ENCODE measurements at places on chromosomes 1 and 21. TPM values are rescaled to one million over a fixed set of nuclear protein-coding genes. Genes with fewer than 3 reads are reported as not detected.

DVL1 gene
- 55.0 TPM for total RNA-seq

ERICH3 gene
- total RNA-seq, result 0.50 TPM

ADAR gene
- 154 TPM for total RNA-seq

CLEC20A gene
- total RNA-seq, result 0.47 TPM

DNA sequence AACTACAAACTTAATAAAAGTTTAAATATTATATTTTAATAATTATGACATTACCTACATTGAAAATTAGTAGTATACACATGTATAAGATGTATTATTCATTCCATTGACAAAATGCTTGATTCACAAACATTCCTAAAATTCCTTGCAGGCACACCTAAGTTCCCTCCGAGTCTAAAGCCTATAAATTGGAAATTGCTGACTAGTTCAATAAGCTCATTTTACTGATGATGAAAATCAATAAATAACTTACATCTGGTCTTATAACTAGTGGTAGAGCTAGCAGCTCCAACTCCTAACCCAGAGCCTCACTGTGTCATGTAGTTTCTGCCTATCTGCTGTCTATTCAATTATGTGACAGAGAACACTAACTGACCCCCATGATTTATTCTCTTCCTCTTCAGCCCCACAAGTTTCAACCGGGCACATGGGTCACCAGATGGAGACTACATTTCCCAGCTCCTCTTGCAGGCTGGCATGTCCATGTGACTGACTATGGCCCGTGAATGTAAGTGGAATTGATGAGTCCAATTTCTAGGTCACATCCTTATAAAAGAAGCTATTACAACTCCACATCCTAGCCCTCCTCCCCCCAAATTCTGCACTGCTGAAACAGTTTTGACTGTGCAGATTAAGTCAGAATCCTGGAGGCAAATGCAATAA is 29.6 kb upstream of the LRRC8D start:
- no peaks in the 10 kb centered on the region for H3K4me1 ChIP-seq
- no peaks in the 10 kb centered on the region for H3K27me3 ChIP-seq
- H3K36me3 ChIP-seq, result no peaks in the 10 kb centered on the region
- no peak overlapping the region for H3K27ac ChIP-seq
- H3K4me3 ChIP-seq, result no peak overlapping the region
- DNase-seq, result no peak

DNA sequence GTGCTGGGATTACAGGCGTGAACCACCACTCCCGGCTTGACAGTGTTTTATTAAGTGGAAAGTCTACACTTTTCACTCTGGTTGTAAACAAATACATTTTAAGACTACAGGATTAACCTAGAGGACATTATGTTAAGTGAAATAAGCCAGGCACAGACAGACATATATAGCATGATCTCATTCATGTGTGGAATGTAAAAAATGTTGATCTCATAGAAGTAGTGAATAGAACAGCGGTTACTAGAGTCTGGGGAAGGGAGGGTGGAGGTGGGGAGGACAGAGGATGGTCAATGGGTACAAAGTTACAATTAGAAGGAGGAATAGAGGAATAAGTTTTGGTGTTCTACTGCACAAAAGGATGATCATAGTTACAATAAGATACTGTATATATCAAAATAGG is 16.9 kb downstream of the CTH start:
- H3K27ac ChIP-seq, result no peak overlapping the region
- no peaks in the 10 kb centered on the region for H3K4me1 ChIP-seq
- no peak for DNase-seq
- peaks cover 2% of the 10 kb centered on the region for H3K36me3 ChIP-seq
- H3K27me3 ChIP-seq, result no peaks in the 10 kb centered on the region

DNA sequence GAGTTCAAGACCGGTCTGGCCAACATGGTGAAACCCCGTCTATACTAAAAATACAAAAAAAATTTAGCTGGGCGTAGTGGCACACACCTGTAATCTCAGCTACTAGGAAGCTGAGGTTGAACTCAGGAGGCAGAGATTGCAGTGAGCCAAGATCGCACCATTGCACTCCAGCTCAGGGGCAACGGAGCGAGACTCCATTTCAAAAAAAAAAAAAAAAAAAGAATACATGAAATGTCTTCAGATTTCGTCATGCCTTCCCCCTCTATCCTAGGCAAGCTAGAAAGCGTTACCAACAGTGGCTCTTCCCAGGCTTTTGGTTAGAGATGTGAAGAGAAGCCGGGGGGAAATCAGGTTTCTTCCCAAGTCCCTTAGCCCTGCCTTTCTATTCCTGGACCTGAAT is 3.6 kb downstream of the TFF1 start:
- no peak for DNase-seq
- no peak overlapping the region for H3K4me3 ChIP-seq
- H3K27me3 ChIP-seq, result no peaks in the 10 kb centered on the region
- H3K27ac ChIP-seq, result no peak overlapping the region
- H3K4me1 ChIP-seq, result no peaks in the 10 kb centered on the region
- no peaks in the 10 kb centered on the region for H3K36me3 ChIP-seq

DNA sequence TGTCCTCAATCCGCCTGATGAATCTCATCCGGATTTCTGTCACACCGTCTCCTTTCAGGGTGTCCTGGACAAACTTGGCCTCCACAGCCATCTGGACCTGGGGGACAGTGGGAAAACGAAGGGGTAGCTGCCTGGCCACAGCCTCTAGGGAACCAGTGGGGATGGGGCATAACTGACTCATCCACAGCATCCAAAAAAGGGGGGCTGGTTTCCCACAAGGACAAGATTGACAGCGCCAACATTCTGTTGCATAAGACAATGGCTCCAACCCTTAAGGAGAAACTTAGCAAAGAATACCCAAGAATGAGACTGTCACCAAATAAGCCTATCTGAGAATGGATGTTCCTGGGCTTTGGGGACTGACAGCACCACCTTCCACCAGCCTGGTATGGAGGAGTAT is 12.1 kb downstream of the TRAPPC3 start:
- no peaks in the 10 kb centered on the region for H3K36me3 ChIP-seq
- H3K4me1 ChIP-seq, result peaks cover 6% of the 10 kb centered on the region
- DNase-seq, result no peak
- H3K27ac ChIP-seq, result no peak overlapping the region
- no peaks in the 10 kb centered on the region for H3K27me3 ChIP-seq

DNA sequence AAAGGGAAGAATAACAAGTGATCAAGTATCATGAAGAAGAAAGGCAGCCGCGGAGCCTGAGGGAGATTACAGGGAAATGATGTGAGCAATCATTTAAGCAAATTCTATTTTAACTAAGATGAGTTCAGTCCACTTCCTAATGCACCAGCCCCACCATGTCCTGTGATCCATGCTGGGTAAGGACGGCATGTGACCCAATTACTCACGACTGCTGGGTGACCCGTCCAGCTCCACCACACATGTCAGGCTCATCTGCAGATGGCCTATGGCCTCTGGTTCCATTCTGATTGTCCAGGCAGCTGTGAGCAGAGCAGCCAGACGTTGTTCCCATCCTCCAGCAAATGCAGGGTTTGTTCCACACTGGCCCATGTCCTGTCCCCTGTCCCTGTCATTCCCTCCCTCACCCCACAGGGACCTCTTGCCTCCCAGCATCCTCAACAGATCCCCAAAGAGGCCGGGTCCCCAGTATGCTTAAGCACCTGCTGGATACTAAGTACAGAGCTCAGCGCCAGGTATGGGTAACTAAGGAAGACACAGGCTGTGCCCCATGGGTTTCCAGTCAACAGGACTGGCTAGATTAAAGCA is 87.9 kb downstream of the MATN1 start:
- H3K36me3 ChIP-seq, result no peaks in the 10 kb centered on the region
- H3K4me3 ChIP-seq, result no peak overlapping the region
- peak; percentile 24 for DNase-seq
- H3K27me3 ChIP-seq, result peaks cover 2% of the 10 kb centered on the region

- no peaks in the 10 kb centered on the region for H3K36me3 ChIP-seq
- H3K4me3 ChIP-seq, result no peak overlapping the region
- no peak overlapping the region for H3K27ac ChIP-seq
- peaks cover 4% of the 10 kb centered on the region for H3K27me3 ChIP-seq
- no peak for DNase-seq
These were observed 6.5 kb downstream of the KCNN3 start for GRCh38 chr1:154863315-154864174.

- H3K4me3 ChIP-seq, result no peak overlapping the region
- no peaks in the 10 kb centered on the region for H3K27me3 ChIP-seq
- no peaks in the 10 kb centered on the region for H3K4me1 ChIP-seq
- no peak overlapping the region for H3K27ac ChIP-seq
These were observed 155.3 kb downstream of the HHIPL2 start for GRCh38 chr1:222392556-222392955.

- H3K27me3 ChIP-seq, result no peaks in the 10 kb centered on the region
- H3K36me3 ChIP-seq, result no peaks in the 10 kb centered on the region
- H3K4me1 ChIP-seq, result no peaks in the 10 kb centered on the region
These were observed 1125.4 kb upstream of the TMPRSS15 start for GRCh38 chr21:19529031-19529430.

GRCh38 chr1:22930240-22930912 is 42.3 kb downstream of the LACTBL1 start:
- no peak overlapping the region for H3K4me3 ChIP-seq
- H3K4me1 ChIP-seq, result no peaks in the 10 kb centered on the region
- peak; percentile 42 for DNase-seq

DNA sequence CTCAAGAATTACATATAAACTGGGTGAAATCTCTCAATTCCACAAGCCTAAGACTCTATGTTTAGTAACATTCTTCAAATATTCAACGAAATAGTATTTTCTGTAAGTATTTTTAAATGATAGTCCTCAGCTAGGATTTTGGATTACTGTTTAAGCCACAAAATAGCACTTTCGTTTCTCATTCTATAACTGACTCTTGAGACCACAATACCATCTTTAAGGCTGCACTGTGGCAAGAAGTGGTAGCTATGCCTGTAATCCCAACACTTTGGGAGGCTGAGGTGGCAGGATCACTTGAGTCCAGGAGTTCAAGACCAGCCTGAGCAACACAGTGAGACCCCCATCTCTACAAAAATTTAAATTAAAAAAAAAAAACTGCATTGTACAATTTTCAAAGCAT is 126.7 kb downstream of the CDC42BPA start:
- H3K4me1 ChIP-seq, result no peaks in the 10 kb centered on the region
- DNase-seq, result no peak
- no peak overlapping the region for H3K27ac ChIP-seq
- peaks cover 2% of the 10 kb centered on the region for H3K36me3 ChIP-seq

GRCh38 chr1:23456226-23456625 is 27.8 kb downstream of the ASAP3 start:
- no peak overlapping the region for H3K4me3 ChIP-seq
- H3K4me1 ChIP-seq, result no peaks in the 10 kb centered on the region
- peaks cover 5% of the 10 kb centered on the region for H3K36me3 ChIP-seq

DNA sequence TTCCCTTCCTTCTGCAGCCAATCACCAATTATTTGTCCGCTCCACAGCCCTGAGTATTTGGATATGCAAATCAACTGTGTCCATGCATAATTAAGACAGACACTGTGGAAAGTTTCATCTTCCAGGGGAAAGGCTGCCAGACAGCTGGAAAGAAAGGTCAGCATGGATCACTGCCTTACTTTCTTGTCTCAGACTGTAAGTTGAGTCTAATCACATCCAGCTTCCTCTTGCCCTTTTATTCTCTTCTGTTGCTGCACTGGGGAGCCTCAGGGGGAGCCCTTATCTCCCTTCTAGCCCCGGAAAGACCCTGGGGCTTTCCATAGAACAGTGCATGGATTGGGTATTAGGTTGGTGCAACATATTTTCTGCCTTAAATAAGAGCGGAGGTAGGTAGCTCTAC is 182.9 kb downstream of the OMA1 start:
- H3K27ac ChIP-seq, result no peak overlapping the region
- H3K27me3 ChIP-seq, result no peaks in the 10 kb centered on the region
- no peak overlapping the region for H3K4me3 ChIP-seq
- no peaks in the 10 kb centered on the region for H3K36me3 ChIP-seq
- peak; percentile 28 for DNase-seq
- no peaks in the 10 kb centered on the region for H3K4me1 ChIP-seq

DNA sequence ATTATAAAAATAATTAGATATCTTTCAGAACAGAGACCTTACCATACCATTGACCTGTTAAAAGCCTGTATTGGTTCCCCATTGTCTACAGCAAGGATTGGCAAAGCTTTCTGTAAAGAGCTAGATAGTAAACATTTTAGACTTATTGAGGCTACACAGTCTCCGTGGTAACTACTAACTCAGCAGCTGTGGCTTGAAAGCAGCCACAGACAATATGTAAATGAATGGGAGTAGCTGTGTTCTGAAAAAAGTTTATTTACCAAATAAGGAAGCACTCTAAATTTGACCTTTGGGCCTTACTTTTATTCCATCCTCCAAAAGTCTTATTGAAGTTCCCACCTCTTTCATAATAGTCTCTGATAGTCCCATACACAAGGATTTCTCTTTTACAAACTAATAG is 39.7 kb downstream of the NUP210L start:
- no peaks in the 10 kb centered on the region for H3K4me1 ChIP-seq
- no peak overlapping the region for H3K4me3 ChIP-seq
- H3K27me3 ChIP-seq, result no peaks in the 10 kb centered on the region
- no peaks in the 10 kb centered on the region for H3K36me3 ChIP-seq
- H3K27ac ChIP-seq, result no peak overlapping the region

- no peaks in the 10 kb centered on the region for H3K27me3 ChIP-seq
- H3K4me1 ChIP-seq, result no peaks in the 10 kb centered on the region
- H3K27ac ChIP-seq, result no peak overlapping the region
- no peak overlapping the region for H3K4me3 ChIP-seq
- no peaks in the 10 kb centered on the region for H3K36me3 ChIP-seq
- DNase-seq, result no peak
These were observed 98.9 kb downstream of the RGS2 start for GRCh38 chr1:192907545-192908243.

DNA sequence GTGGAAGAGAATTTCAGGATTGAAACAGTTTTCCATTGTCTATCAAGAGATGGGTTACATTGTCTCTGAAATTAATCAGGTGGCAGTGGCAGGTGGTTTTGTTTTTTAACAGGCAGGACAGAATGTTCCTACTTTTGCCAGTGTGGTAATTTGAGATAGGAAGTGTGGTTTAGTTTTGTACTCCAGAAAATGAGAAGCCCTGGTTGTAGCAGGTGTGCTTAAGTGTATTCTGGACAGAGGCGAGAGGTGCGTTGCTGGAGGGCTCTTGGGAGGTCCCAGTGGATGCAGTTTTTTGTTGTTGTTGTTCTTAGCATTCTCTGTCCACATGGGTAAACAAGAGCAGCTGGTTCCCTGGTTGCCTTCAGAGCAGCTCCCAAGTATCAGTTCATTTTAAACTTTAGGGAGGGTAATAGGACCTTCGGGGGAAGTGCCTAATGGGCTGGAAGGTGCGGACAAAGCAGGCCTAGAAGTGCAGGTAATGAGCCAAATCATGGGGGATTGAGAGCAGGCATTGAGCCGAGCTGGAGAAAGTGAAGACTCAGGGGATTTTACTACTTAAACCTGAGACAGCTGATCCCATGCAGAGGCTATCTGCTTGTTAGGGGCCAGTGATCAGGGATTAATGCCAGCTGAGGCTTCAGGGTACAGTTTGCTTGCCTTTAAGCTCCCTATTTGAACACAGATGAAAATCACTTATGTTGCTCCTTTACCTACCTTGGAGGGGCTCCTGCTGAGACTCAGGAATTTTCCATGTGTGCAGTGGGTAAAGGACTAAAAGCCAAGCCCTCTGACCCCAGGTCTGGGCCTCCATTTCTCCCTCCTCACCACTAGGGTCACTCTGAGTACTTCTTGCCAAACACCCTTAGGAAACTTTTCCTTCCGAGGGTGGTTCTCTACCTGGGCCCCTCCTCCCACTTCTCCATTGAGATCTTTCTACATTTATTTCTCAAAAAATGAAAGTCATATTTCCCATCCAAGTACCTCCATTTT is 6.1 kb downstream of the PFKFB2 start:
- DNase-seq, result no peak
- no peak overlapping the region for H3K27ac ChIP-seq
- no peak overlapping the region for H3K4me3 ChIP-seq
- peaks cover 12% of the 10 kb centered on the region for H3K4me1 ChIP-seq
- no peaks in the 10 kb centered on the region for H3K27me3 ChIP-seq

GRCh38 chr21:42850866-42851391 is 28.4 kb downstream of the WDR4 start:
- H3K4me3 ChIP-seq, result no peak overlapping the region
- H3K27me3 ChIP-seq, result no peaks in the 10 kb centered on the region
- DNase-seq, result peak; percentile 73

Measured in kidney (tissue), 22 donors.